Caki2 (cell line): ENCODE measurements at places on chromosomes 11 and 22.

DNA sequence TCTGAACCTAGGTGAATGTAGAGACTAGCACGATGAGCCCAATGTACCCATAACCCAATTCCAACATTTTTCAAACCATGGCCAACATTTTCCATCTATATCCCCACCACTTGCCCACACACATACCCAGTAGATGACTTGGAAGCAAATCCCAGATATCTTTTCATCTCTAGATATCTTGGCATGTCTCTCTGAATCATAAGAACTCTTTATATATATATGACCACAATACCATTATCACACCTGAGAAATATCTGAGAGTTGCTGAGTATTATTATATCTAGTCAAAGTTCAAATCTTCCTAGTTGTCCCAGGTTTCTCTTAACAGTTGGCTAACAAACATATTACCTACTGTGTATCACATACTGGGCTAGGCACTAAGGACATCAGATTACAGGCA lies 37.9 kb upstream of the NFRKB start:
- DNase-seq, result no peak

GRCh38 chr22:47841156-47841555 lies 1078.7 kb downstream of the TBC1D22A start:
- DNase-seq, result no peak

- DNase-seq, result no peak
These were observed 71.5 kb downstream of the FBLN1 start for GRCh38 chr22:45574069-45574703.

DNA sequence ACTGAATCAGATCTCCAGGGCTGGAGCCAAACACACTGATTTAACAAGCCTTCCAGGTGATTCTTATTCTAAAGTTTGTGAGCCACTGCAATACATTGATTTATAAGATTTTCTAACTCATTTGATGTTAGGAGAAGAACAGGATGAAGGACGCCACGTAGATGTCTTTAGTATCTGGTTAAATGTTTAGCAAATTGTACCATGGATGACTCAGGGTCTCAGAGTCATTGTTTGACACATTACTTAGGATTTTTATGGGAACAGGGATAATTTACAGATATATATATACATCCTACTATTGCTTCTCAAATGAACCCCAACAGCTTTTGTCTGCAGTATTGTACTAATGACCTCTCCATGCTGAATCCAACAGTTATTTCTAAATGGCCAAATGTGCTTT lies 143.1 kb upstream of the DDI1 start:
- no peak for DNase-seq

DNA sequence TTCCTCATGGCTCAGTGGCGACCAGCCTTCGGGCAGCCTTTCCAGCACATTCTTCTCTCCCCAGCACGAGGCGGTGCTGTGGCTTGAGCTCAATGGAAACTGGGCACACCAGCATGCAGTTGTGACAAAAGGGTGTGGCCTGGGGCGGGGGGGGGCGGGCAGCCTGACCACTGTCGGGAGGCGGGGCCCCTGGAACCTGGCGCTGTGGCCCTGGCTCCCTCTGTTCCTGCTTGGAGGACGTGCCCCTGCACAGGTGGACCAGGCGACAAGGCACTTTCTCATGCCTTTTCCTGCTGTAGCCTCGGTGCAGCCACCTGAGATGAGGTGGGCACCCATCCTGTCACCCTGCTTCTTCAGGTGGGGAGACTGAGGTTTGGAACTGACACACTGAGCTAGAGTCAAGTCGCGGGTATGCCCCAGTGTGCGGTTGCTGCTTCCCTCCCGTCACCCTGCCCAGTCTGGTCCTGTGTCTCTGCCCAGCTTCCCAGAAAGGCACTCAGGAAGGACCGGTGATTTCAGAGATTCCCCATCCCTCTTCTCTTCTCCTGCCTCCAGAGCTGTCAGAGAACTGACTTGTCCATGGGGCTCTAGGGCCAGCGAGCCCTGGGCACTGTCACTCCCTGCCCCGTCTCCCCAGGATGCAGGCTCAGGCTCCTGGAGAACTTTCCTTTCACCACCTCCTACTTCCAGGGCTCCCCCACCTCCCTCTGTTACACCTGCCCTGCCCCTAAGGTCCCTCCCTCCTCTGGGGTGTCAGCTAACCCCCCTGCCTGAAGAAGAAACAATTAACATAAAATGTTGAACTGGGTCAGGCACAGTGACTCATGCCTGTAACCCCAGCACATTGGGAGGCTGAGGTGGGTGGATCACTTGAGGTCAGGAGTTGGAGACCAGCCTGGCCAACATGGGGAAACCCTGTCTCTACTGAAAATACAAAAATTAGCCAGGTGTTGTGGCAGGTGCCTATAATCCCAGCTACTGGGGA lies 9.9 kb downstream of the B3GAT1 start:
- DNase-seq, result no peak

DNA sequence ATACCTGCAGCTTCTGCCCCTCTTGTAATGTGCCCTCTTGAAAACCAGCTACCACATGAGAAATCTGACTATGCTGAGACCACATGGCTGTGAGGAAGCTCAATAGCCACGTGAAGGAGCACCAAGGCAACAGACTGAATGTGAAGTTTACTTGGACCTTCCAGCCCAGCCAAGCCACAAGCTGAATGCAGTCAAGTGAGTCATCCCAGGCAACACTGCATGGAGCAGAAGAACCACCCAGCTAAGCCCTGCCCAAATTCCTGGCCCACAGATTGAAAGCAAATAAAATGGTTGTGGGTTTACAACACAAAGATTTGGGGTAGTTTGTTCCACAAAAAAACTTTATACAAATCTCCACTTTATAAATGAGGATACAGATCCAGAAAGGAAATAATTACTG lies 114.5 kb downstream of the TIMP3 start:
- DNase-seq, result no peak

- no peak for DNase-seq
These were observed 36.8 kb downstream of the SGSM3 start for GRCh38 chr22:40407021-40407761.

DNA sequence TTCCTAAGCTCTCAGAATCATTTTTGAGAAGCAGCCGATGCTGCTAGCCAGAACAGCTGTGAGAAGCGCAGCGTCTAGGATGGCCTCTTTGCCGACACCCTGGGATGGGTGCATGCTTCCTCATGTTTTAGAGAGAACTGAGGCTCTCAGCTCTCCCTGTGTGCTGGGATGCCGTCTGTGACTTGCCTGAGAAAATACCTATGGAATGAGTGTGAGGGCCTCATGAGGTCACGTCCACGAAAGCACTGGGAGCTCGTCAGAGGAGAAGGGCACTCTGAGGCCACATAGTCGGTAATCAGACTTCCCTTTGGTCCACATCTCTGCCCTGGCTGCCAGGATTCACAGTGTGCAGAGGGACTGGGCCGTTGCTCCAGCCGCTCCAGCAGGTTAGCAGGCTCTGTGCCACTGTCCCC lies 54.7 kb downstream of the MICAL3 start:
- peak; percentile 77 for DNase-seq

DNA sequence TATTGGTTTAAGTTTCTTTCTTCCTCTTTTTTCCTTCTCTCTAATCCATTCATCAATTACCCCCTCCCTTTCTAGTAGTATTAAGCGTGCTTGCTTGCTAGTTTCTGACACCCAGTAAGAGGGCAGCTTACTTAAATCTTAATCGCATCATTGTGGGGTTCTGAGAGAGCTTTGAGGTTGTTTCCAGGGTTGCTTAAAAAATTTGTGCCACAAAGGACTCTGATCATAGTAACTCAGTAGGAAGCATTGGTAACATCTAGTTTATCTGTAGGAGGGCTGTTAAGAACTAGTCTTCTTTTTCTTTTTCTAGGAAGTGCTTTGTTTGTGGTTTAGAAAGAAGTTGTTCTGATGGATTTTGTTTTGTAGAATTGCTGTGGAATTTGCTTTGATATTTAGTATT lies 45.3 kb downstream of the TMEM135 start:
- DNase-seq, result no peak

DNA sequence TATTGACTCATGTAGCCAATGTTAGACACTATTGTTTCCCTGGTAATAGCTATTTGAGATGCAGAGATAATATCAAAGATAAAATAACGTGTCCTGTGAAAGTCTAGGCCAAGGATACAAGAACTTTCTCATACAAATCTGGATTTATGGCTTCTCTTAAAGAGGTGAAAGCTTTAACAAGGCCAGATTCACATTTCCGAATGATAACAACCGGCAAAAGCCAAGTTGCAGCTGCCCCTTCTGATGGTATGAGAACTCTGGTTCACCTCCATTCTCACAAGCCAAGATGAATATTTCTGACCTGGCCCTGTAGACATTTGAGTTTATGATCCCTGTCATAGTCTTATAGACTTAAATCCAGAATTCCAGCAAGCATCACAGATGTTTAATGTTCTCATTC lies 230.4 kb upstream of the ZC3H12C start:
- no peak for DNase-seq

GRCh38 chr22:43127166-43127908 lies 15.9 kb downstream of the MCAT start:
- DNase-seq, result peak; percentile 32

GRCh38 chr11:65642014-65642671 lies 4.2 kb downstream of the SIPA1 start:
- no peak for DNase-seq

DNA sequence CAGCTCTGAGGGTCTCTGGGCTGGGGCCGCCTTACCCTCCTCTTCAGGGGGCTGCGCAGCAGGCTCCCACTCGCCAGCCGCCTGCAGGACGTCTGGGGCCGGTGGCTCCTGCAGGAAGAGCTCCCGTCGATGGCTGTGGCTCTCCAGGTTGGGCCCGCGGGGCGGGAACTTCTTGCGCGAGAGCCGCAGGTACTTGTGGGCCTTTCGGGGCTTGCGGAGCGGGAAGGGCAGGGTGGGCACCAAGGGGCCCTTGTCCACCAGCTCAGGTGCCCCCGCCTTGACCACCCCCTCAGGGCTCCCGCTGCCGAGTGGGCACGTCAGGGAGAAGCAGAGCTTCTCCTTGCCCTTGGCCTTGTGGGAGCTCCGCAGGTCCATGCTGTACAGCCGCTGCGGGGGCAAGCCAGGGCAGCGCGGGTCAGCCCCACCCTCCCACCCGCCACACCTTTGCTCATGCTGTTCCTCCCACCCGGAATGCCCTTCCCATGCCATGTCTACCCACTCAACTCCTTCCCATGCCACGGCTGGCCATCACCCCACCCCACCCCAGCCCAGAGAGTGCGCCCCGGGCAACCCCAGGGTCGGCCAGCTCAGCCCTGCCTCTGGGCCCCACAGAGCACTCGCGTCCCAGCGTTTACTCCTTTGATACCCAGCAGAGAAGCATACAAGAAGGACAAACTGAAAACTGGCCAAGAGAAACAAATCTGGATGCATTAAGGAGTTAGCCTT lies 18.0 kb downstream of the CBX7 start:
- no peak for DNase-seq

GRCh38 chr11:69326622-69327219 lies 32.8 kb downstream of the MYEOV start:
- no peak for DNase-seq

DNA sequence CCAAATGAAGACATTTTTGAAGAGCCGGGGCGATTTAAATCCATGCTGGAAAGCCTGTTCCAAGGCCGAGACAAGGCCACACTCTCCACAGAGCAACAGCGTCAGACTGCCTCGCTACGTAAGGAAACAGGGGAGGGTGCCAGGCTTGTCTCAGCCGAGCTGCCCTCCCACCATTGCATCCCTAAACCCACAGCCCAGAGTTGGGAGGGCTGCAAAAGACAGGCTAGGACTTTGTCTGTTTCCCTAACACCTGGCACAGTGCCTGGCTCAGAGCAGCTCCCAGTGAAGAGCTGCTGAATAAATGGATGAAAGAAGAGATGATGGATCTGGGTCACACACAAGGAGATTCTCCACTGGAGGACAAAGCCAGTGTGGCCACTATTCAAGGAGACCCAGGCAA lies 51.3 kb upstream of the SCUBE2 start:
- DNase-seq, result no peak

- no peak for DNase-seq
These were observed 64.9 kb downstream of the SMIM38 start for GRCh38 chr11:69220561-69221051.

DNA sequence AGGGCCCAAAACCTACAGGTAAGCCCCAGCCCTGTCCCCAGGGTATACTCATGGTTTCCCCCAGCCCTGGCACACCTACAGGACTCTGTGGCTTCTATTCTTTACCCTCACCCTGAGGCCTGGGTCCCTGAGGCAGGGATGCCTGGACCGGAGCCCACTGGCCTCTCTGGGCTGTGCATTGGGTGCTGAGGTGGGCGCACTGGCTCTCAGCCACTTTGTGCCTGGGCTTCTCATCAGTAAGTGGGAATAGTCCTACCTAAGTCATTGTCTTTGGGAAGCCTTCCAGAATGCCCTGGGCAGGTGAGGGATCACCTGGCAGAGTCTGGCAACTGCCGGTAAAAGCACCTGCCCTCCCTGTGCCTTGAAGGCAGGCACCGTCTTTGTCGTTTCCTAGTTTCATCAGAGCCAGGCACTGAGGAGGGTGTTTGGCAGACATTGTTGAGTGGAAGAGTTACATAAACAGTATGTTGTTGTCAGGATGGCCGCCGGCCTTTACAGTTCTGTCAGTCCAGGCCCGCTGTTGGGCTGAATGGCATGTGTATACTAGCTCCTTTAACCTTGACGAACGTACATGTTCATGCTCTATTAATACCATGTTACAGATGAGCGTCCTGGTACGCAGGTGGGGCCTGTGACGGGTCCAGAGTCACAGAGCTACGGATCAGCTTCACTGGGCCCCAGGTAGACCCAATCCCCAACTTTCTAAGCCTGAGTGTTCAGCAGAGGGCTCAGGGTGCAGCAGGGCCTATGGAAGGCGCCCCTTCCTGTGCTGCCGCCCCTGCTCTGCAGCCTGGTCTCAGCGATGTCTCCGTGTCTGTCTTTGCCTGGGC lies 23.0 kb downstream of the SHANK3 start:
- DNase-seq, result no peak

DNA sequence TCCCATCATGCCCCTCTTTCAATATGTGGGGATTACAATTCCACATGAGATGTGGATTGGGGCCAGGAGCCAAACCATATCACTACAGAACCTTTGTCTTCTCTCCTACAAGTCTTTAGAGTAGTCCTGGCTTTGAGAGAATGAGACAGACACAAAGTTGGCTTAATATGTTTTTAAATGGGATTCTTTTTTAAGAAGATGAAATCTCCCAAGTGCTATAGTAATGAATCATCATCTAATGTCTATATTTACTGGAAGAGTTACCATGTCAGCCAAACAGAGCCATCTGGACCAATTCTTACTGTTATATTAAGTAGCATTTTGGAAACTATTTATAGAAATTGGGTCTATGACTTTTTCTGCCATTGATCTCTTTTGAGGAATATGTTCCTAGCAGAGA lies 38.1 kb upstream of the CARD18 start:
- DNase-seq, result no peak

DNA sequence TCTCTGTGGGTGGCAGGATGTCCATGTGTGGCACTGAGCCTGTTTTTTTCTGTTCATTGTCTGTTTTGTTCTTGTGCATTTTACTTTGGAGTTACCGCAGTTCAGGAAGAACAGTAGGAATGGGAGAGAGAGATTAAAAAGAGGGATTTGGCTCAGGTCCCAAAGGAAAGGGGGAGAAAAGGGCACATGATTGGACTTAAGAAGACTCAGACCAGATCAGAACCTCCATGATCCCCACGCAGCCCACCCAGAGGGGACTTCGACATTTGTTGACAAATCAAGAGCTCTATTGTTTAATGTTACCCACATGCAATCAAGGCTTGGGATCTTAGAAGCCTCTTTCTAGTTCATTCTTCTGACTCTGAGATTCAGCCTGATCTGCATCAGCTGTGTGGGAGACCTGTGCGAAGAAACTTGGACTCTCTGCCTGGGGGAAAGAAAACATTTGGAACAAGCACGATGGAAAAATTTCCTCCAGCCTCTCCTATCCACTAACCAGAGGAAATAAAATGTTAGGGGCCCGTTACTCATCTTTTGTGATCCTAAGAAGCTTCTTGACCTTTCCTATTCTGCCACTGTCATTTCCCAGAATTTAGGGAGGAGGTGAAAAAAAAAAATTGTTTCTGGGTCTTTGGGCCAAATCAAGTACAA lies 119.2 kb downstream of the SPON1 start:
- no peak for DNase-seq
